ENCODE measurements at places on chromosomes 2 and 18.

- no peak for DNase-seq
These were observed 1.6 kb downstream of the MFSD2B start for GRCh38 chr2:24011250-24012104.

- DNase-seq = no peak
These were observed 70.5 kb downstream of the TGIF1 start for GRCh38 chr18:3520230-3521085.

- no peak for DNase-seq
These were observed 57.8 kb upstream of the OTOS start for GRCh38 chr2:240198226-240198625.

DNA sequence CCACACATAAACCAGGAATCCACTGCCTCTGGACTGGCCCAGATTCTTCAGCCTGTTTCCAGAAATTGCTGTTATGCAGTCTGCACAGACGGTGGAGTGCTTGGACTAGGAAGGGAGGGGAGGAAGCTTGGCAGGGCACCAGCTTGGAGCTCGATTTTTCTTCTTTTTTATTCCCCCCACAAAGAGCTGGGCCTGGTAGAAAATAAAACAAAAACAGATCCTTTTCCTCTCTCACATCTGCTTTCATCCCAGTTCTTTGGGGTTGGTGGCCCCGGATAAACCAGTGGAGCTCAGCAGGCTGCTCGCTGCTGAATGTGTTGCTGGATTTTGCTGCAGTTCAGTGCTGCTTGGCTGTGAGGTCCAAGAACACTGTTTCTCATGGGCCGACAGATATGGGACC is 16.0 kb downstream of the LRRTM1 start:
- no peak for DNase-seq

GRCh38 chr2:237457388-237457941 is 29.6 kb upstream of the MLPH start:
- DNase-seq = no peak

- no peak for DNase-seq
These were observed 3.3 kb downstream of the HOXD3 start for GRCh38 chr2:176160251-176160985.

DNA sequence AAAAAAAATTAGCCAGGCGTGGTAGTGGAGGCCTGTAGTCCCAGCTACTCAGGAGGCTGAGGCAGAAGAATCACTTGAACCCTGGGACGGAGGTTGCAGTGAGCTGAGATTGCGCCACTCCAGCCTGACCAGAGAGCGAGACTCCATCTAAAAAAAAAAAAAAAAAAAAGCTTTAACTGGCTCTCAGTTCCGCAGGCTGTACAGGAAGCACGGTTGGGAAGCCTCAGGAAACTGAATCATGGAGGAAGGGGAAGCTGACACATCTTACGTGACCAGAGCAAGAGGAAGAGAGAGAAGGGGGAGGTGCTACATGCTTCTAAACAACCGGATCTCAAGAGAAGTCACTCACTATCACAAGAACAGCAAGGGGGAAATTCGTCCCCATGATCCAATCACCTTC is 505.6 kb upstream of the SLC8A1 start:
- DNase-seq = no peak

- no peak for DNase-seq
These were observed 17.2 kb downstream of the THOC1 start for GRCh38 chr18:250685-251084.

DNA sequence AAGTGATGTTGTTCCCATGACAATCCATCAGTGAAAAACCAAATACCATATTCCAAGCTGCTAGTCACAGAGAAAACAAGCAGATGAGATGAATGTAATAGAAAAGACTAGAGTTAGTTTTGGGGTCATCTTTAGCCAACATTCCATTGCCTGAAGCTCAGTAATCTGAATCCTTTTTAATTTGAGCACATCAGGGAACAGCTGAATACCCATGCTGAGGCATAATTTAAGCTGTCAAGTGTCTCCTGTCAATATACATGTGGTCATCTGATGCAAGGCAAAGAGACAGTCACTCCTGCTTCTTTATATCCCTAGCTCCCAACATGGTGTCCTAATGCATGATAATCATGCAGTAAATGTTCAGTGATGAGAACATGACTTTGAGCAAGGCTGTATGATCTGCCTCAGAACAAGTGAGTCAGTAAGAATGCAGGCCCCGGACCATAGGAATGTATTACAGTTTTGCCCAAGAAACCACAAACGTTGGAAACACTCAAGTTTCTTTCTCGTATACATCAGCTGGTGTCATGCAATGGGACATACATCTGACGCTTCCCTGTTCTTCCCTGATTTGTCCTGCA is 48.0 kb downstream of the CDK15 start:
- DNase-seq = no peak

- DNase-seq = no peak
These were observed 725.1 kb upstream of the CDH7 start for GRCh38 chr18:65025756-65026155.

DNA sequence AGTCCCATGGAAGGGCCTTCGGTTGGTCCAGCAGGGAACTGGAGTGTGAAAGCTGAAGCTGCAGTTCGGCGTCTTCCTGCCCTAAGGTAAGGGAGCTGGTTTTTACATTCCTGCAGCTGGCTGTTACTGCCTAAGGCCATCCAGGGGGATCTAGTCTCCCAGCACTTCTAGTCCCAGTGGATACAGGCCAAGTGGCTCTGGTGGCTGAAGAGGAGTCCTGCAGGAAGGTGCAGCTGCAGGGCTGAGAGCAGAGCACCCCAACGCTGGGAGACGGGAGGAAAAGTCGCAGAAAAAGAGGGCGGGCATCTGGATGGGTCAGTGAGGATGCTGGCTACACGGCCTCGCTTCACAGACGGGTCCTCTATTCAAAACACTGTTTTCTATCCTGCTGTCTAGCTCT is 225.0 kb upstream of the HS6ST1 start:
- DNase-seq = no peak

- peak; percentile 43 for DNase-seq
These were observed 137.5 kb downstream of the TPO start for GRCh38 chr2:1550658-1551316.

DNA sequence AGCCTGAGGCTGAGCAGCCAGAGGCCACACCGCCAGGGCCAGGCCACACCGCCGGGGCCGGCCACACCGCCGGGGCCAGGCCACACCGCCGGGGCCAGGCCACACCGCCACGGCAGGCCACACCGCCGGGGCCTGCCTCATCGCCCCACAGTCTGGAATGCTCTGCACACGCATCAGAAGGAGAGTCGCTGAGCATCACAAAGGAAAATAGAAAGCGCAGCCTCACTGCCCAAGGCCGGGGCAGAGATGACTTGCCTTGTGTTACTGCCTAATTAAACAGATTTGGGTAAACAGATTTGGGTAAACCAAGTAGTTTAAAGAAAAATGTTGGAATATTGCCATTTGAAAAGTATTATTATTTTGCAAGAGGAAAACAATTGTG is 10.4 kb upstream of the NFATC1 start:
- no peak for DNase-seq

DNA sequence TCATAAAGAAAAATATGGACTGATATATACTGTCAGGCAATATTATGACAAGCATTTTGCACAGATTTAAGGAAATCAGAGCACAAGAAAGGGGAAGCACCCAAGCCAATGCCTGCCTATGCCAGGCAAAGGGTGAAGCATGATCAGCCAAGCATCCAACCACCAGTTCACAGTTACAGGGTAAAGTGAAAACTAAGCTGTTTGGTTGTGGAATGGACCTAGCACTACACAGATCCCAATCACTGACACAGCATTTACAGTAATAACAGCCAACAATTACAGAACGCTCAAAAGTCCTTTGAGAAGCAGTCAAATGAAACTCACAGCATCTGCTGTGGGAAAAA is 90.3 kb downstream of the SP3 start:
- no peak for DNase-seq

DNA sequence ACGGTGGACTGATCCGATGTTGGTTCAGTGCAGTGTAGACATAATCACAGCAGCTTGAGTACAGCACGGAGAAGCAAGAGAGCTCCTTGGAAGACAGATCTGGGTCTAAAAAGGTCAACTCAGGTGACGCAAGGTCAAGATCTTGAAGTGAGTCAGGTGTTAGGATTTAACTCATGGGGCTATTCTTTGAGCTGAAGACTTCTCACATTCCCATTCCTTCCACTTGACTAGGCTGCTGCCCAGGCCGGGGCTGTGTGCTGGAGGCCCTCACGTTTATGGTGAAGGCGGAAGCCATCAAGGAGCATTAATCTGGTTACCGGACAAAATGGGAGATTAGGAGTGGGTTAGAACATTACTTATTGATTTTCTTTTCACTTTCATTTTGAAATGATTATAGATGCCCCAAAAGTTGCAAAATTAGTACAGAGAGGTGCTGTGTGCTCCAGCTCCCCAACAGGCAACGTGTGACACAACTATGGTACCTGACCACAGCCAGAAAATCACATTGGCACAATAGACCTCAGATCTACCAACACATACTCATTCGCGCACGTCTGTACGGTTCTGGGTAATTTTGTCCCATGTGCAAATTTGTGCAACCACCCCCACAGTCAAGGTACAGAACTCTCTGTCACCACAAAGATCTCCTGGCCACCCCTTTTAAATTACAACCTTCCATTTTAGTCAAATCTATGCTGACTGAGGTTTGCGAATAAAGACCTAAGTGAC is 77.6 kb upstream of the SEC11C start:
- DNase-seq = no peak

DNA sequence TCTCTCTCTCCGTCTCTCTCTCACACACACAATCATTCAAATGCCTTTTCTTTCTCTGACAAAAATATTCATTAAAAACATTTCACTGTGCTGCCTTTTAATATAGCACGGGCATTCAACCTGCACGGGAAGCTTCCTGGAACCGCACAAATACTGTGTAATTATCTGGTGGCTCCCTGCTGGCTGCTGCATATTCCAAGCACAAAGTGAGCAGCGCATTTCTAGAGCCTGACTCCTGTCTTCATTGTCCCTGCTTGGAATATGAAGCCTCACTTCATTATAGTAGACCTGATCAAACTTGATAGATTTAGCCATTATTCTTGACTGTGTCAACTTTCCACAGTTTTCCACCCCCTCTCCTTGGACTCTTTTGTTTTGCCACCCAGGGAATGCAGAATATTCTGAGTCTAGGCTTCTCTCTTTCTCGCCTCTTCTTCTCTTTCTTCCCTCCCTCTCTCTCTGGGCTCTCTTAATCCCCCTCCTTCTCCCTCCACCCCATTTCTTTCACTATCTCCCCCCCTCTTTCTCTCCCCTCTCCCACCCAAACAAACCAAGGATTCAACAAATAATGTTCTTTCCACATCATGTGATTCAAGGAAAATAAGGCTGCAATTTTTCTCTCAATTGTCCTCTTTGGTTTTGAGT is 672.1 kb upstream of the FANCL start:
- DNase-seq = no peak

DNA sequence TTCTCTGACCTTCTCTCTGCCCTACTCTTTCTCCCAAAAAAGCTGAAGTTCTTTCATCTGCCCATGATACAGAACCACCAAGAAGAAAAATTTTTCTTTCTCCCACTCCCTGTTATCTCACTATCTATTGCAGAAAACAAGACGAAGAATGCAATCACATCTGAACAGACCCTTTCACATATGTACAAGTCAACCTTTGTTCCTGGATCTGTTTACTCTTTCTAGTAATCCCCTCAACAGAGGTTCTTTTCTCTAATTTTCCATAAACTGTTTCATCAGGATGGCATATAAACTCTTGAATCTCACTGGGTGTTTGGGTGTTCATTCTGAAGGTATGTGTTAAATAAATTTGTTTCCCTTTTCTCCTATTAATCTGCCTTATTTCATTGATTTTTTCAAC is 1262.7 kb upstream of the NRXN1 start:
- no peak for DNase-seq

DNA sequence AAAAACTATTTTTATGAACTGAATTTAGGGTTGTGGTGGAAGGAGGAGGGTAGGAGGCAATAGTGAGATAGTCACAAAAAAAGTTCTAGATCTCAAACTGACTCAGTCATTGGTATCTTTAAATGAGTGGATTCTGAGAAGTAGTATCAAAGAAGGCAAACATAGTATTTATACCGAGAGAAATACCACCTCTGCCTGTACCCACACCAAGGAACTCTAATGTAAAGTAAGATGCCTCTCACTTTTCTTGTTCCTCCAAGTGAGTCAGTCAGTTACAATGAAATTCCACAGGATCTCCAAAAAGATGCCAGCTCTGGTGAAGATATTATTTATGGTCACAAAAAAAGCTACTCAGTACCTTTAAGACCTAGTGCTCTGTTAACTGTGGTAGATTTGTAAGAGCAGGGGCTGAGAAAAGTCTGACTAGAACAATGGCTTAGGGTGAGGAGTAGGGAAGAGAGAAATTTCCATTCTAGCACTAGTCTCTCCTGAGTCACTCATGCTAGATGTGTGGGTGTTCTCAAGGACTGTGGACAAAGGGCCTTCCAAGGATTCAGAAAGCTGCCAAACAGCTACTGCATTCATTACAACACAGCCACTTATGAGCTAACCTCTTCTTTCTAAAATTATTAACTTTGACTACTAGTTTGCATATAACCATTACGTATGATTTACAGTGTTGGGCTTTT is 36.3 kb downstream of the YWHAQ start:
- no peak for DNase-seq

DNA sequence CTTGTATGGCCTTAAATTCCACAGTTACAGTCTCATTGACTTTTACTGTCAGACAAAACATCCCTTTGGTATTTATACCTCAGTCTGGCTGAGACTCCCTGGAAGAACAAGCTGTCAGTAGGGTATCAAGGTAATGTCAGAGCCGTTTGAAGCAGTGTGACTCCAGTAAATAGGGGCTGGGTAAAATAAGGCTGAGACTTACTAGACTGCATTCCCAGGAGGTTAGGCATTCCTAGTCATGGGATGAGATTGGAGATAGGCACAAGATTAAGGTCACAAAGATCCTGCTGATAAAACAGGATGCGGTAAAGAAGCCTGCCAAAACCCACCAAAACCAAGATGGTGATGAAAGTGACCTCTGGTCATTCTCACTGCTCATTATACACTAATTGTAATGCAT is 219.5 kb upstream of the SKOR2 start:
- no peak for DNase-seq

- no peak for DNase-seq
These were observed 1569.7 kb upstream of the SLC39A10 start for GRCh38 chr2:194087089-194087958.

- no peak for DNase-seq
These were observed 119.0 kb upstream of the TMEFF2 start for GRCh38 chr2:192313773-192314172.

DNA sequence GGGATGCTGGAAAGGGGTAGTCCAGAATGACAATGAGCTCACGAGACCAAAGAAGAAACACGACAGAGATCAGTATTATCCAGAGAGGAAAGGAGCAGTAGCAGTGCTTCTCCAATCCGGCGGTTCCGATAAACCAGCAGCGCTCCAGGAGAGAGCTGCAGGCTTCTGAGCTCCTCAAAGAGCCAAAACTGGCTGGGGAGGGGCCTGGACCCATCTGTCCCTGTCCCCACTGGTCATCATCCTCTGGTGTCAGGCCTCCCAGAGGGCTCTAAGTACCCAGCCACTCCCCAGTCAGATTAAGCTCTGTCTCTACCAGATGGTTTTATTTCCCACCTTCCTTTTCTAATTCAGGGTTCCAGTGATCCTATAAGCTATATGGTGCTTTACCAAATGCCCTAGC is 23.2 kb downstream of the DNAJC27 start:
- DNase-seq = no peak

GRCh38 chr18:25345081-25345866 is 6.7 kb downstream of the ZNF521 start:
- DNase-seq = no peak
